Neural progenitor cell (in vitro differentiated cells): ENCODE measurements at places on chromosomes 7 and 10. TPM values are rescaled to one million over a fixed set of nuclear protein-coding genes. Genes with fewer than 3 reads are reported as not detected.

DNA sequence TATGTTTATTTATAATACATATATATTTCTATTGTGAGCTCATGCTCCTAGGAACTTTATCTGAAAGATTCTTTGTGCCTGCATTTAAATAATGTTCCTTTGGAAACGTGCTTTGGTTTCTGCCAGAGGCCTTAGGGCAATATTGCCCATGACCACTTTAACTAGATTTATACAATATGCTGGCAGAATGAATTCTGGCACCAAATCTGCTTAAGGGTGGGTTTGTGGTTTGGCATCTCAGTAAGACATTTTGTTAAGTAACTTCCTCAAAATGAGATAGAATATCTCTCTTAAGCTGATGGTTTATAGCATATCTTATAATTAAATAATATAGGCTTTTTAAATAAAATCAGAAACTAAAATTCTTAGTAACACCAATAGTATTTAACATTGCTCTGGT, 252.9 kb downstream of the RNLS start:
- H3K27ac ChIP-seq = no peak overlapping the region
- no peaks in the 10 kb centered on the region for H3K27me3 ChIP-seq
- DNase-seq = no peak
- no peaks in the 10 kb centered on the region for H3K4me1 ChIP-seq
- no peak overlapping the region for H3K4me3 ChIP-seq

CROT gene
- total RNA-seq = 24.7 and 53.4 TPM in 2 replicates

CREM gene
- 61.2 and 74.2 TPM in 2 replicates for total RNA-seq

TBC1D12 gene
- total RNA-seq = 6.6 and 6.9 TPM in 2 replicates
